ENCODE measurements at places on chromosomes 3 and 15.

DNA sequence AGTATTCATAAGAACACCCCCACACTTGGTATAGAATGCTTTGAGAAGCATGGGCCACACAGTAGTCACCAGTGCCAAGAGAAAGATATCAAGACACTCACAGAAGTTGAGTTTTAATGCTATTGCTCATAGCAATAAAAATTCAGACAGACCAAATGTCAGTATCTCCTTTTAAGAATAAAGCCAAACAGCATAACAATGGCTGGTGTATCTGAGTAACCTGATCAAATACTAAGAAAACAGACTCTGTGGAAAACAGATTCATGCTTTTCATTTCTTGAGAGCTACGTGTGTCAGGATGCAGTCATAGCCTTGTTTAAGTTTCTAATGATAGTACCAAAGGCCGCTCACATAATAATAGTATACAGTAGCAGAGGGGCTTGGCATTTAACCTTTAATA is 778.5 kb downstream of the MECOM start:
- DNase-seq, result peak; percentile 71

GRCh38 chr3:187719628-187720336 is 17.4 kb upstream of the RTP2 start:
- no peak for DNase-seq

DNA sequence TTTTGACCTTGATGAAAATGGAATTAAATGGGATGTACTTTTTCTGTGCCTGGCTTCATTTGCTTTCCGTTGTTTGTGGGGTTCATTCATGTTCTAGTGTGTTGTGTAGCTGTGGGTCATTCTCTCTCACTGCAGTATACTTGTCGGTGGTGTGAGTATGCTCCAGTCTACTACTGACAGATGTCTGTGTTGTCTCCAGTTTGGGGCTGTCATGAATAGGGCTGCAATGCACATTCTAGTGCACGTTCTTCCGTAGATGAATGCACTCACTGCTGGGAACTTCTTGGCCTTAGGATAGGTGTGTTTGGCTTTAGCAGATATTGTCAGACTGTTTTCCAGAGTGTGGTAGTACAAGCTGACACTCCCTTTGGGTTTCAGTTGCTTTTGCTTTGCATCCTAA is 1.7 kb upstream of the SLC6A20 start:
- DNase-seq, result no peak

DNA sequence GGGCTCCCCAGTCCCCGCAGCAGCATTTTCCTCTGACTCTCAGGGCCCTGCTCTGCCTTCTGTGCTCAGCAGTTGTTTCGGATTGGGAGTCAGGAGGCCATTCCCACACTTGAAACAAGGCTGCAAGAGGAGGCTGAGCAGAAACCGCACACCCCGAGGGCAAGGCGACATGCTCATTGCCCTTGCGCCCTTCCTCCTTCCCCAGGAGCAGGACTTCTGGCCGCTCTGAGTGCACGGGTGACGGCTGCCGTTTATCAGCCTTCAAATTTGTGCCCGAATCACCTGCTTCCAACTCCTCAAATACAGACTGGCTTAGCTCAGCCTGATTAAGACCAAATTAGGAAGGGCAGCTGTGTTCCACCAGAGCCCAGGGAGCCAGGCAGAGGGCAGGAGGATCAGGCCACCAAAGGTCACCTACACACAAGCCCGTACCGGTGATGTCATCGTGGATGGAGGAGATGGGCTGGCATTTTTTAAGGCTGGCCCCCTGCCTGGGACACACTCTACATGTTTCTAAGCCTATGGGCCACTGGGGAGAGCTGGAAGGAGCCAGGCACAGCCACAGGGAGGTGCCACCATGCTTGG is 38.1 kb downstream of the TM2D3 start:
- no peak for DNase-seq

DNA sequence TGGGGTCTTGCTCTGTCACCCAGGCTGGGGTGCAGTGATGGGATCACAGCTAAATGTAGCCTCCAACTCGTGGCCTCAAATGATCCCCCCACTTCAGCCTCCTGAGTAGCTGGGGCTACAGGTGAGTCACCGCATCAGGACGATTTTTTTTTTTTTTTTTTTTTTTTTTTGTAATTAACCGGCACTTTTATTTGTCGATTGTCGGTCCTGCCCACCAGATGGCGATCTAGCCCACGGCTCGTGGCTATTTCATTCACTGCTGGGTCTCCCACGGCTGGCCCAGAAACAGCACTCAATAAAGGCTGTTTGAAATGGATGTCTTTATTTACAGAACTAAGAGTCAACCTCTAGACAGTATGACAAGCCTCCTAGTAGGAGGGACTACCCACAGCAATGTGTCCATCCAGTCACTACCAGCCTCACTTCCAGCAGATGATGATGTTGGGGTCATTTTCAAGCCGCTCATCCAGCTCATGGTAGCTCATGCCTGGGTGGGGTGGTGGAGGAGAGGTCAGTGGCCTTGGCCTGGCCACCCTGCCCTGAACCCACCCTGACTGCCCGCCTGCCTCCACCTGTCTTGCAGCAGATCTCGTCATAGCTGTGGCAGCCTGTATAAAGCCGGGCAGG is 1.8 kb upstream of the ZMYND10 start:
- DNase-seq, result peak; percentile 70

- DNase-seq, result peak; percentile 99
These were observed 4.6 kb downstream of the ANXA2 start for GRCh38 chr15:60392986-60393790.

DNA sequence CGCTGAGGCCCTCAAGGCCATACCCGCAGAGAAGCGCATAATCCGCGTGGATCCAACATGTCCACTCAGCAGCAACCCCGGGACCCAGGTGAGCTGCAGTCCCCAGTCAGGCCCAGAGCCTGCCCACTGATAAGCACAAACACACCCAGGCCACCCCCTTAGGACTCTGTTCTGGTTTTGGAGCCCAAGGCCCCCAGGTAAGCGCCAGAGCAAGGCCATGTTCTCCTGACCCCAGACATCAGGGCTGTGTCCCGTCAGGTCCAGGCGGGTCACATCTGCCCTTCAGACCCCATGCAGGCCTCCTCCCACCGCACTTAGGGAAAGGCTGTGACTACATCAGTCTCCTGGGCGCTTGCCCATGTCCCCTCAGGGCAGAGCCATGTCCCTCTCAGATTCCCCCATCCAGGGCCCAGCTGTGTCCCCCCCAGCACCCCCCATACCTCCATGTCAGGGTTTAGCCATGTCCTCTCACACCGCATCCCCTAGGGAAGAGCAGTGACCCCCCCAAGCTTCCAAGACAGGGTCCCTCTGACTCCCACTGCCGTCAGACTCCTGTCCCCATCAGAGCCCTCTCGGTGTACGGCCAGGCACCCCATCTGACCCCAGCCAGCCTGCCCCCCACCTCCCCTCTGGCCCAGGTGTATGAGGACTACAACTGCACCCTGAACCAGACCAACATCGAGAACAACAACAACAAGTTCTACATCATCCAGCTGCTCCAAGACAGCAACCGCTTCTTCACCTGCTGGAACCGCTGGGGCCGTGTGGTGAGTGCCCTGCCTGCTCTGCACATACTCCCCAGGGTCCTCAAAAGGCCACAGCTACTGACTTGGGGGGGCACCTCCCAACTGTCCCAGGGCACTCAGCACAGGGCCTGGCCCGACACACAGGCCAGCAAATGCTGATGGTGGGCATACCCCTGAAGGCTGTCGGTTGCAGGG is 1.6 kb downstream of the PARP3 start:
- DNase-seq, result no peak

GRCh38 chr15:68431792-68432401 is at the start of gene ITGA11:
Gene ITGA11, minus strand, starts transcription at chr15:68432163. Its CDS starts 97 bp downstream, at chr15:68432066.
- DNase-seq, result peak; percentile 82

DNA sequence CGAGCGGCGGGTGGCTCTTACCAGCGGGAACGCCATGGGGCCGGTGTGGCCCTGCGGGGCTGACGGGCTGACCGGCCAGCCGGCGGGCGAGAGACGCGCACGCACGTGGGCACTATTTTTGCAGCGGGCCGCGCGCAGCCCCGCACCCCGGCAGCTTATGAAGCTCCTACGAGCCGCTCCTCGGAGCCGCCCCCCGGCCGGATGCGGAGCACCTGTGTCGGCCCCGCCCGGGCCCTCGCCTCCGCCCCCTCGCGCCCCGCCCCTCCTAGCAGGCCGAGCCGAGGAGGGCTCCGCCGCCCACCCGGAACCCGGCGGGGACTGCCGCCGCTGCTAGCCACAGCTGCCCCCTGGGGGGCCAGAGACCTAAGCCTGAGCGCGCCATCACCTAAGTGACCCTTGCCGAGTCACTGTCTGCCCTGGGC is 683 bp upstream of the CPEB1 start:
- DNase-seq, result no peak

DNA sequence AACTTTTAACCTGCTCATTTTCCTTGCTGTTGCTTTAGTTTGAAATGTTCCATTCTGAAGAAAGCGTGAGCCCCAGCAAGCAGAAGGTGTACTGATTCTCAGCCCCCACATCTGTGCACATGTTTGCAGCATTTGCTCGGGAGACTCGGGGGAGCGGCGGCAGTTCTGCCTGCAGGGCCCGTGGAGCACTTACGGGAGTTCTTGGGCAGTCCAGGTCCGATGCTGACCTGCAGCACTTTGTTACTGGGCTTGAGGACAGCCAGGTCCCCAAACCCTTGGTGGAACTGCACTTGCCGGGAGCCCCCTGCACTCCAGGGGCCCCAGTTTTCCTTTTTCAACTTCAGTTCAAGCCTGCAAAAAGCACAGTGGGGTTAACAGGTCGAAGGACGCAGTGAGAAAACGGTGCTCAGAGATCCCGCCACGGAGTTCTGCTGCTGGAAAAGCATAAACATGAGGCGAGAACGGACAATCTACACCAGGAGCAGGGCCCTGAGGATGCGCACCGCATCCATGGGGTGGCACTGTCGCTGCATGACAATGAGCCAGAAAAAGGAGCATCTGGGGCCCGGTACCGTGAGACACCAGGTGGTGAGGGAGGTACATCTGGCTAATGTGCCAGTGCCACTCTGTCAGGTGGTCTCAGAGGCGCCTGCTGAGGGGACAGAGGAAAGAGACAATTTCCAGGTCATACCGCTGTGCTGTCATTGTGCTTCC is 45.6 kb upstream of the LDHAL6B start:
- no peak for DNase-seq

DNA sequence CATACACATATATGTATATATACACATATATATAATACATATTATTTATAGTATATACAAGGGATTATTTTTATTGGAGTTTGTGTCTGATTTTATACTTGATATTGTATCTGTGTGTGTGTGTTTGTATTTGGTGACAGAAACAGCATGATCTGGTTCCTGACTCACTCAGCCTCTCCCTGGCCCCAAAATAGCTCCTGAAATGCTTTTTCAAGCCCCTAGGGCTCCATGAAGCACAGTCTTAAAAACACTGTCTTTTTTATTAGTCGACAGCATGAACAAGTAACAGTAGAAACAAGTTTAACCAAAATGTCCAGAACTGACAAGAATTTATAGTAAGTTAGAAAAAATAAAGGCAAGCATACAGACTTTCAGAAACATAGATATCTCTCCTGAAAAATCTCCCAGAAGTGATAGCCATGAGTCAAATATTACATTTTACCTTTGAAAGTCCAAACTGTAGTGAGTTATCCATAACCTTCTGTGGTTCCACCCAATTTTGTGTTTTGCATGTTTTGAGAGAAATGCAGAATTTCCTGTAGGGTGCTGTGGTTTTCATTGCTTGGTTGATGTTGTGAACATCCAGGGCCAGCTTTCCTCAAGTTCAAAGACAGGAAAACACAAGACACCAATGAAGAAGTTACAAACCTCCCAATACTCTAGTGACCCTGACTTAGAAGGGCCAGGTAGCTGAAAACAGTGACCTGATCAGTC is 98.5 kb upstream of the CCDC80 start:
- DNase-seq, result no peak

GRCh38 chr3:125186261-125186787 is 26.2 kb downstream of the SLC12A8 start:
- DNase-seq, result peak; percentile 45

DNA sequence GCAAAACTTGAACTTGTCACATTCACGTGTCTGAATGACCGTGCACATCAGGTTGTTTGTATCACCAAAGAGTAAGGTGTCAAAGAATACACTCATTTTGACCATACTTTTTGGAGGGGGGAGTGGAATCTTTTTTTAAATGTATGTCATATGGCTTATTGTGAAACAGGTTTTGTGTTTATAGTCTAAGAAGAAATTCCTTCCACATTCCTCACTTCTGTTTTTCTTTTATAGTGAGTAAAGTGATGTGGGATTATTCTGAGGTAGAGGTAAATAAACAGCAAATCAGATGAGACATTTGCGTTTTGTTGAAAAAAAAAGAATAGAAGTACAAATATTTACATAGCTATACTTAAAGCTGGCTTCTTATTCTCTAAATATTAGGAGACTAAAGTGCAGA is 33.0 kb downstream of the SRP14 start:
- no peak for DNase-seq

DNA sequence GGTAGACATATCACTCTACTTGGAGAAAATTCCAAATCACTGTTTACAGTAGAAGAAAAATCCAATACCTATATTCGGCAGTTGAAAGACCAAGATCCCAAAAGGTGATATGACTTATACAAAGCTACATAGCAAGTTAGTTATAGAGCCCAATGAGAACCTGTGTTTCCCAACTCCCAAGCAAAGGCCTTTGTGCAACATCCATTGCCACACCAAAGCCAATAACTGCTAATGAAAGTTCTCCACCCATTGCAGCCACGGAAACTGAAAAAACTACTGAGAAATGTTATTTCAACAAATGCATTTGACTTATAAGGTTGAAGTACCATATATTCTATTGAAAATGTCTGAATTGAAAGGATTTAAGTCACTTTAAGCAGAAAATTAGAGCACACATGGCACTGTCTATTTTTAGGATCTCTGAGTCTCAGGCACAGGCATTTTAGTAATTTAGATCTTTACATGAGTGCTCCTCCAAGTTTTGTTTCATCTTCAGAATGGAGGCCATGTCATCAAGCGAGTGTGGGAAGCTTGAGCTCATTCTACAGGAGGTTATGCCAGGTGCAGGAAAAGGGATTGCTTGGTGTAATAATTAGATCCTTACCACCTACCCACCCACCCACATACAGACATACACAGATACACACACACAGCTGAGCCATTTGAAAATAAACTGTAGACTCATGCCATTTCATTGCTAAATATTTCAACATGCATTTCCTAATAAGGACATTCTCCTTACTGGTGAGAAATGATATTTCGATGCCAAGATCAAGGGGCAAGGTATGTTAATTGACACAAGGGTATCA is 19.7 kb upstream of the ANO10 start:
- DNase-seq, result peak; percentile 54

DNA sequence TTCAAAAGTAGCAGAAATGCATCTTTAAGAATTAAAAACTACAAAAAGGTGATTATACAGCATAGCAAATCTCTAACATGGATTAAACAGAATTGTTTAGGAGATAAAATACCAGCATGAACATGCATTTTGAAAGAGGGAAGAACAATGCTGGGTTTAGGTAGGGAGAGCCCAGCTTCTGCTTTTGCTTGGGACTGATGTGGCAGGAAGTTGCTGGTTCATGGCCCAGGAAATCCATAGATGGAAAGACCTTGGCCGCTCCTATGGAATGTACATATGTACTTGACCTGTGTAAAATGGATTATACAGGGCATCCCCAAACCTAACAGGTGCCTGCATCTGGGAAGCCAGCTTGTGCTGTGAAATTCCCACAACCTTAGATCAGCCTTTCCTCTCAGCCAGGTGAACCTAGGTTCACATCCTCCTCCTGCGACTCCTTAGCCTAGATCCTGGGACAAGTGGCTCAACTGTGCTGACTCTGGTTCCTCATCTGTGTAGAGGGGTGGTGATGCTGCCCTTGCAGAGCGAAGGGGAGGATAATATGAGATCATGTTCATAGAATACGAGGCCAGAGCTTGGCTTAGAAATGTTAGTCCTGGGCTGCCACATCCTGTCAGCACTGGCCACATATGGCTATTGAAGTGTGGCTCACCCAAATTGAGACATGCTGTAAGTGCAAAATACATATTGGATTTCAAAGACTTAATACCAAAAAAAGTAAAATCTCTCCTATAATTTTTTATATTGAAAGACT is 47.0 kb upstream of the PLXNA1 start:
- no peak for DNase-seq
